ENCODE measurements at places on chromosomes 1 and 21.

DNA sequence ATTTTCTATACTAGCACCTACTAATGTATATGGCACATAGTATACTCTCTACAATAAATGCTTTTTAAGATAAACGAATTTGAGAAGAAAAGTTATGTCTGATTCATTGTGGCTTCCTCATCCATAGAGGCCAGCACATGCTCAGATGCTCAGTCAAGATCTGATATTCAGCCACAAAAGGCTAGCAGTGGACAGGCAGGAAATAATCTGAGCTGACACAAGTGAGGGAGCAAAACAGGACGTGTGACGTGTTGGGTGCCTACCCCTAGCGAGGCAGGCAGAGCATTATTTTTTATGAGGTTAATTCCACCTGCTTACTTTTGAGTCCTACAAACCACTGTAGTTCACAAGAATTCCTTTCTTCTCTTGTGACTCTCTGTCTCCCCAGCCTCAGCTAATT lies 550.9 kb downstream of the SMYD3 start:
- DNase-seq, result no peak

- no peak for DNase-seq
These were observed 24.0 kb upstream of the QSOX1 start for GRCh38 chr1:180130651-180131050.

DNA sequence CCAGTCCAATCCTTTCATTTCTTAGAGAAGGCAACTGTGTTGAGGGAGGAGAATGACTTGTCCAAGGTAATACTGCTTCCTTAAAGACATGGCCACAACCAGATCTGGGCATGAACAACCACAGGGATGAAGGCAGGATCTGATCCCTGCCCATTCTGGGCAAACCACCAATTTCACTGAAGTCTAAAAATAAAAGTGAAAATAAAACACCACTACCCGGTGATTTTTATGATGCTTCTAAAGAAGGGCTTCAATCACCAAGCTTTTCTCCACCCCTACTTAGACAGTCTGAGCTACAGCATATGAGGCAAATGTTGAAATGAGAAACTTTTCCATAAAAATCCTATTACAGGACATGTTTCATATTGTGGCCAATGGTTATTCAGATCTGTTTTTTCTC lies 133.0 kb downstream of the PTPN14 start:
- no peak for DNase-seq

DNA sequence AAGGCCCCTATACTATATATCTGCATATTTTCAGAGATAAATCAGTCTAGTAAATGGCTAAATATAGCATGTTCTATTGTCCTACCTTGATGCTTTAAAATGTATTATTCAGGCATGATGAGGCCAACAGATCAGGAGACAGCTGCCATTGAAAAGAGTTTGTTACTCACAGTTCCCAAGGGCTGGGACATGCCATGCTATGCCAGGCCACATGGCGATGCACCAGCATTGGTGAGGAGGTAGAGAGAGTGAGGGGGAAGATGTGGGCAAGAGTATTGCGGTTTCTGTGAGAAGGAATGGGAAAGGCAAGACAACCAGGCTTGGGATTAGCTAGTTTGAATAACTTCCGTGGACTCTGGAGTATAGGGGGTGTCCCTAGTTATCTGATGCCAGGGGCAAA lies 316.5 kb downstream of the DISC1 start:
- DNase-seq, result no peak

DNA sequence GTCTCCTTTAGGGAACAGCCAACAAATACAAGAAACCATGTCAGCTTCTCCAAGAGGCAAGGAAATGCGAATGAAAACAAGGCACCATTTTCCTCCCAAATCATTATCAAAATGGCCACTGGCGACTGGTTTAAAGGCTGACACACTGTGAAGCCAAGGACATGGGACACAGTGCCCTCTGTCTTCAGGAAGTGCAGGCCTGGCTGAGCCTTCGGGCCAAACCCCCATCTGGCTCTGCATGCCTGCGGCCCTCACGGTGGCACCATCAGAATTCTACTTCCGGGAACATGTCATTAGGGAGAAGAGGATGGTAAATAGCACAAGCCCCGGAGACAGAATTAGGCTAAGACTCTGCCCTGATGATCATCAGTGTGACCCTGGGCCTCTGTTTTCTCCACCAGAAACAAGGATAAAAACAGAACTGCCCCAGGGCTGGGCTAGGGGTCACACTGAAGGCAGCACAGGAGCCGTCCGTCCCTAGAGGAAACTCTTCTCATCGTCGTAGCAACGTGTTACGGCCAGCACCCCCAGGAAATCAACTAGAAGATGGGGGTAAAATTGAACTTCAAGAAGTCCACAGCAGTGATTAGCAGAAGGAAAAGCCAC lies 103.5 kb downstream of the NPHP4 start:
- no peak for DNase-seq

DNA sequence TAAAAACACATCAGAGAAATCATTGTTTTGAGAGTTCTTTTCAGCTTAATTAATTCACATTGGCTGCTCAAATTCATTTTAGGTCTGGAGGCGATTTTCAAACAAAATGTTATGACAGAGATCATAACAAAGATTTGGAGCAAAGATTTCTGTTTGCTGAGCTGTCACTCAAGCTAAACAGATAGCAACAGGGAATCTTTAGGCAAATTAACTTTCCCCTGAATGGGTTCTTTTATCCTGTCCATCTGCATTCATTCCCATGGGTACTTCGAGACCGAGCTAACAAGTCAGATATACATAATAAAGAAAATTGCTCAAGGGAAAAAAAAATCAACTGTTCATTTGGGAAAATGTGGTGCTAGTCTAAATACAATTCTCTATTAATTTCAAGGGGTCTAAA lies 30.2 kb upstream of the CA6 start:
- DNase-seq, result no peak

- DNase-seq, result no peak
These were observed 34.1 kb upstream of the RUNX1 start for GRCh38 chr21:35083246-35083645.

DNA sequence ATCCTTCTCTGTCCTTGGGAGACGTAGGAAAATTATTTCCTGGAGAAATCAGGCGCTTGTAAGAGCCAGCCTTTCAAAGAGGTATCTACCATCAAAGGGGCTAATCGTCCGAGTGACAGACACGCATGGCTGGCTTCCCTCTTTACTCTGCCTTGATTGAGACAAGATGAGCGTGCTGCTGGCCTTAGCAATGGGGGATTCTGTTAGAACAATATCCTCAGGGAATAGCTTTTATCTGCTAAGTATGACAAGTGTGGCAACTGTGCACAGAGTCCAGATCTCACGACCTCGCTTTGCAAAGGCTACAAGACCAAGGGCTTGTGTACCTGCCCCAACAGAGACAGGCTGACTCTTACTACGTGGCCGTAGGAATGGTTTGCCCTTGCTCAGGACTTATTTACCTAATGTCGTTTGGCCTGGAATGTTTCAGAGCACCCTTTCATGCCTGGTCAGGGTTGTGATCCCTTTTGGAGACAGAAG lies 417.1 kb downstream of the KIF26B start:
- no peak for DNase-seq

- DNase-seq, result no peak
These were observed 39.8 kb downstream of the LHX4 start for GRCh38 chr1:180269645-180270529.

DNA sequence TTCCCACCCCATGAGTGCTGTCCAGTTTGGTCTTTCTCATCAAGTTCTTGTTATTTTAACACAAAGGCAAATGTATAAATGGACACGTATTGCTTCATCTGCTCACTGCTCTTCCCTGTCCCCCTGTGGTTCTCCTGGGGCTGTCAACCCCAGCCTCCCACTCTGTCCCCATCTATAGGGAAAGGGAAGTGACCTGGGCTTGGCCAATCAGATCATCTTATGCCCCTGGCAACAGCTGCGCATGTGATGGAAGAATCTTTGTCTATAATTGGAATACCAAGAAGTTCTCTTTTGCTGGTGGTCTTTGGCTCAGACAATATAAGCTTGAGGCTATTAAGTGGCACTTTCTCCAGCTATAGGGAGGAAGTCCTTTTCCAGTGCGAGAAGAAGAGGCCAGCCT lies 4.7 kb upstream of the CCSAP start:
- no peak for DNase-seq

- DNase-seq, result no peak
These were observed 162.3 kb upstream of the APP start for GRCh38 chr21:26332867-26333266.

GRCh38 chr1:64470665-64471217 lies 812 bp downstream of the CACHD1 start:
- DNase-seq, result no peak

- no peak for DNase-seq
These were observed 6.6 kb upstream of the ETV3L start for GRCh38 chr1:157105988-157106812.

DNA sequence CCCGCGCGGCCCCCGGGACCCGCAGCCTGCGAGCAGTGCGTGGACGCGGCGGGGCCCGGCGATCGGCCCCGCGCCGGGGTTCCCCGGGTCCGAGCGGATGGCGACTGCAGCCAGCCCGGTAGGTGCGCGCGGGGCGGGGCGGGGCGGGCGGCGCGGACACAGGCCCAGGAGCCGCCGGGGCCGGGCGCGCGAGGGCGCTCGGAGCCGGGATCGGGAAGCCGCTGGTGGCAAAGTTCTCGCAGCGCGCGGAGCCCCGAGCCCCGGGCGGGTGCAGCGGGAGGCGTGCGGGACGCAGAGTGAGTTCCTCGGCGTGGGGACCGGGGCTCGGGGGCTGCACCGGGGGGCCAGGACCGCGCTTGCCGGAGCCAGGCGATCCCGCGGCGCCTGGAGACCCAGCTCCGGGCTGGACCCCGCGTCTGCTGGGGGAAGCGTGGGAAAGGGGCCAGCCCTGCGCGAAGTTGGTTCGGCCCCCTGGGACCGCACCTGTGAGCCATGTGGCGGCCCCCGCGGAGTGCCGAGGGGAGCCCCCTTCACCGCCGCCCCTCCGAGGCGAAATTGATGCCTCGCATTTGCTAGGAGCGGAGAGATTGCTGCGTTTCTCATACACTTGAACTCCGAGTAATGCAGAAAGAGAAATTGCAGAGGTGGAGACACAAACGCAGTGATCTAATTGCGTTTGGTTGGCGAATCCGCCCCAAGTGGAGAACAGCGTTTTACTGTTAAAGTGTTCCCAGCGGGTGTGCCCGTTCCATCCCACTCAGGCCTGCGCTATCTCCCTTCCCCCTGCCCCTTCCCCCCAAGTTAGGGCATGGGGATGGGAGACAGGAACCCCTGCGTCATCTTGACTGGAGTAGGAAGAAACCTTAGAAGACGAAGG lies 228.9 kb upstream of the TMEM51 start:
- DNase-seq, result no peak

DNA sequence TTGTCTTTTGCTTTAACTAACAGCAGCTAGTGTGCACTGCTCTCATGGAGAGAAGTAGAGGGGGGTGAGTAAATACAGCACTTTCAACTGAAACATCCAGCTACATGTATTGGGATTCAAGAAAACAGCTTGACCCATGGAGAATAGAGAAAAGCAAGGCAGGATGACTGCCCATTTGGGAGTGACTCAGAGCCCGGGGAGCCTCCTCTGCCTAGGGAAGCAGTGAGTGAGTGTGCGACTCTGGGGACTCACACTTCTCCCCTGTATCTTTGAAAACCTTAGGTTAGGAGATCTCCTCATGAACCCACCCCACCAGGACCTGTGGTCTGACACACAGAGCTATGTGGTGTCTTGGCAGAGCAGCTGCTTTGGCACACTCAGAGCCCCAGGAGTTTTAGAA lies 82.0 kb upstream of the PTGFR start:
- DNase-seq, result no peak

GRCh38 chr1:209871006-209871405 lies 43.2 kb downstream of the UTP25 start:
- no peak for DNase-seq

DNA sequence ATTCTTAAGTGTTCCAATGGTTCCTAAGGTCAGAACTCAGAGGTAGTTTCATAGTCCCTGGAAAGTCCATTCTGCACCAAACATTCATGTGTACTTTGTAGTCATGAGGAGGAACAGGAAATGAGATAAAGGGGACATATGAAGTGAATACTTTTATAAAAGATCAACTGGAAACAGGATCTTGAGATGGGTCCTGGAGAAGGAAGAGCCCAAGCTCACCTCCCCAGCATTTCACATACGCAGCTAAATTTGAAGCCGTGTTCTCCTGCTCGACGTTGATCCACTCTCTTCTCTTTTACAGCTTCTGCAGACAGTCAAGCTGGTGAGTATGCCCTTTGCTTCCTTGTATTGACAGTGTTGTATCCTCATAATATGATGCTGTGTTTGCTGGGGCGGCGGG lies 429 bp downstream of the FCGR2A start:
- DNase-seq, result no peak

DNA sequence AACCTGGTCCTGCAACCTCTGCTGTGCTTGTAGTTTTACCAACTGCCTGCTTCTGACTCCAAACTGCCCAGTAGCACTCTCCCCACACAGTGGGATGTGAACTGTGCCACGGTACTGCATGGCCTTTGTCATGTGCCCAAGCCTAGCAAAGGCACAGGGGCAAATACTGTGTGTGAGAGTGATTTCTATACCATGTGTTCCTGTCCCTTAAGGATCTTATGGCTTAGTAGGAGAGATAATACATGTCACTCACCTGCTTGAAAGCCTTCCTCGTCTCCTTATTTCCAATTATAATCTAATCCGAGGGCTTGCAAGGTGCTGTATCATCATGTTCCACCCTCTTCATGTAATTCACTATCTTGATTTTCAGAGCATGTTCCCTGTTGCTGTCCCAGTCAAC lies 51.3 kb downstream of the UBE4B start:
- no peak for DNase-seq

GRCh38 chr1:160952129-160952510 lies 2.5 kb downstream of the ITLN2 start:
- no peak for DNase-seq

GRCh38 chr1:220809187-220809550 lies 22.5 kb downstream of the MTARC1 start:
- DNase-seq, result no peak

- no peak for DNase-seq
These were observed 123.7 kb downstream of the NTNG1 start for GRCh38 chr1:107264561-107264960.

- no peak for DNase-seq
These were observed 350.9 kb downstream of the ST6GALNAC3 start for GRCh38 chr1:76425201-76426145.

- no peak for DNase-seq
These were observed 201.7 kb downstream of the FGGY start for GRCh38 chr1:59498640-59499039.

Measured in activated CD8-positive, alpha-beta memory T cell treated with anti-CD3 and anti-CD28 coated beads for 1 hour (primary cell).